ENCODE measurements at places on chromosomes 7 and 10. TPM values are rescaled to one million over a fixed set of nuclear protein-coding genes. Genes with fewer than 3 reads are reported as not detected.

DNA sequence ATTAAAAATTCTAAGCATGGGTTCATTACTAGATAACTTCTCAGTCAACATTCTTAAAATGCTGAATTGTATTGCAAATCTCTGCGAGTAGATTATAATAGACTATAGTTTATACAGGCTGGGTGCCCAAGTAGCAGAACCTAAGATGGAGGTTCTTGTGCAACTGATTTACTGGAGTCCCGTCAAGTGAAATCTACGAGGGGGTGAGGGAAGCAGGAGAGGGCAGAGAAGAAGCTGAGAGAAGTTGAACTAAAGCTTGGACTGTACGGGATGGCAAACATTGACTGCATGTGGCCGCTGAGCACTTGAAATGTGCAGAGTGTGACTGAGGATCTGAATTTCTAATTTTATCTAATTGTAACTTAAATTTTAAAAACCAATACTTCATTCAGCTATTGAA, 124.5 kb downstream of the CTNNA3 start:
- no peak for DNase-seq

DNA sequence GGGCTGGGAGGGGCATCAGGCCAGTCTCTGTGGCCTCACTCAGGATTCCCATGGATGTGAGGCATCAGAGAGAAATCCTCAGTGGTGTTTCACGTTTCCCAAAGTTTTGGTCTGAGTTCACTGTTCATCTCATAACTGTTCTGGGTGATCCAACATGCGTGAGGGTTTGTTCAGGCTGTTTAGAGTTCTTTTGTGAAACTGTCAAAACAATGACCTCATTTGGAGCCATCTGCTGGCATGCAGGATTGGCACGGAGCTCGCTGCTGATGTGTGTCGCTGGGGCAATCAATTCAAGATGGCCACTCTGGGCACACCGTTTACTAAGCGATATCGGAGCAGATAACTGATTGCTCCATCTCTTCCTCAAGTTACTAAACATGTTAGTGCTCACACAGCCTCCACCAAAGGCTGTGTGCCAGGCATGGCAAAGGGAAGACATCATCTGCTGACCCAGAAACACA, 365.6 kb downstream of the WDR11 start:
- no peak for DNase-seq

Gene FRMPD2
- total RNA-seq, result 0.07 TPM

Gene SDK1
- 7.3 TPM for total RNA-seq

DNA sequence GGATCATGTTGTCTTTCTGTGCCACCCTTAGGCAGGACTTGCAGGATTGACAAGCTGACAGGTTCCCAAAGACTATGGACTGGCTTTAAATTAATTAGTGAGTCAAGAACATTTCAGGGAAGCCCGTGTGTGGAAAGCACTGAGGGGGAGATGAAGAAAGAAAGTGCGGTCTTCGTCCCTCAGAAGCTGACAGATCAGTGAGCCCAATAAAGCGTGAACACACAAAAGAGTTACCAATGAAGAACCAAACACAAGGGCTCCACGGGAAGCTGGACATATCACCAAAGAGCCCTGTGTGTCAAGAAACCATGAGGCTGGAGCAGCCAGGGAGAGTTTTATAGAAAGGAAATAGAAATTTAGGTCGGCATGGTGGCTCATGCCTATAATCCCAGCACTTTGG, 725.8 kb downstream of the PARD3 start:
- DNase-seq, result no peak

GRCh38 chr7:152998420-152998819, 238.9 kb downstream of the ACTR3B start:
- DNase-seq, result no peak

Gene FANK1
- total RNA-seq, result not detected

- no peak for DNase-seq
Observed at GRCh38 chr7:51340029-51340838, 23.6 kb upstream of the COBL start.

DNA sequence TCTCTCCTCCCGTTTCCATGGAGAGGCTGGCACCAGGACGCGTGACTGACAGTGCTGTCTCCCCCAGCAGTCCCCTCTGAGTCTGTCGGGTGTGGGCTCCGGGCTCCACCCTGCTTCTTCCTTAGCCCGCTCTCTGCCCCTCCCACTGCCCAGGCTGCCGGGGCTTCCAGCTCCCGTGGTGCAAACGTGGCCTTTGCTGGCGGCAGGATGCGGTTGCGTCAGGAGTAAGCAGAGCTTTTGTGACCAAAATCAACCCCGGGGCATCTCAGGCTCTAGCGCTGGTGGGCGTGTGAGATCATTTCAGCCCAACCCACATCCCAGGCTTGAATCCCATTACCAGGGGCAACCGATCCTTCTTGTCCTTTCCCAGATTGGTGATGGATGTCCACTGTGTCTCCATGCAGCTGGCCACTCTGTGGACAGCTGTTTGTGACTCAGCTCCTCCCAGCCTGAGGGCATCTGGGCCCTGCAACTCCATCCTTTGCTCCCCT, 28.2 kb downstream of the PTPRE start:
- no peak for DNase-seq

DNA sequence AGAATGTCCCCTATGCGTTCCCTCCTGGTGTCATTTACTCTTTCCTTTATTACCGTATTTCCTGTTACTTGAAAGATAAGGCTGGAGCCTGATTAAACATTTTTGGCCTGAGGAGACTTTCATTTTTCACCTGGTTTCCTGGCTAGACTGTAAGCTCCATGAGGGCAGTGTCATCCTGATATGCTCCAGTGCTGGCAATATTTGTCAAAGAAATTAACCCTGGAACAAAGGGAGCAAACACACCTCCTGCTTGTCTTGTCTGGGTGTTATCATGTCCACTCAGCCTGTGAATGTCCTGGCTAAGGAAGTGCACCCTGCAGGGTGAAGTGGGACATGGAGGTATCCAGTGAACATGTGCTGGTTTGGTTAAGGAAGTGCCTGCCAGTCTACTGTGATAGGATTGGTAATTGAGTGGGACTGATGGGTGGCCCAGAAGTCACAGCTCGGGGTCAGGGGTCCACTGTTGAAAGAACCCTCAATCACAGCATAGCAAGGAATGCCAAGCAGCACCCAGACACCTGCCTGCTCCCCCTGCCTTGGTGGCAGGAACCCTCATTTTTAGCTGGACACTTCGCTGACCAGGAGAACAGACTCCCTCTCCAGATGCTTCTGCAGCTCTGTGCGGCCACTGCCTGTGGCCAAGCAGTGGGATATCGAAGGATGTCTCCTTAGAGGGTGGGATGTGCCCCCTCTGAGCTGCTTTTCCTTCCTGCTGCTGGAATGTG, 20.9 kb upstream of the PPIA start:
- no peak for DNase-seq

Gene CPEB3
- 1.9 TPM for total RNA-seq

DNA sequence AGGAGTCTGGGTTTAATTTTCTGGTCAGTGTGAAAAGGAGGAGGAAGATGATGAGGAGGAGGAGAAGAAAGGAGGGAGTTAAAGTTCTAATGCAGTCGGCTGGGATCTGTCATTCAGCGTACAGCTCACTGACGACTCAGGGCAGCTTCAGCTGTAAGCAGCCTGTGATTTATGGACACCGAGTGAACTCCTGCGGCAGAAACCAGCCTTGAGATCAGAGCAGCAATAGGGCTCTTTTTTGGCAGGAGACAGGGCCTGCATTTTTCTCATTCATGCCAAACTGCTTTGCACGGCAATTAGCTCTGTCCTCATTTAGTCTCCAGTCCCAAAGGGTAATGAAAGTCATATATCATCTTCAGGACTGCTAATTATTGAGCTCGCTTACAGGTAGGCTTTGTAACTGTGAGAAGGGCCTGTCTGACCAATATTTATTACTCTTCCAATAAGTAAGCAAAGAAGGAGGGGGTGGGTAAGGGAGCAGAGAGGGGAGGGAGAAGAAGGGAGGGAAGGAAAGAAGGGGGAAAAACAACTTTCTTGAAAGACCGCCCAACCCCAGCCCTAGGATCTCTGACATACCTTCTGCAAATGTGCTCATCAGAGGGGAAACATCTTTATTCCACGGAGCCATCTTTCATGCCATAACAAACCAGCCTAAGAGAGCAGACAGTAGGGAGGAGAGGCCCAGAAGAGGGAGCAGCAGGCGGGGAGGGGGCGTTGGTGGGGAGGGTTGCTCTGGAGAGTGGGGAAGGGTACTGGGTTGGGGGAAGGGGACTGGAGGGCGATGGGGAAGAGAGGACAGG, 48.1 kb upstream of the COMTD1 start:
- DNase-seq, result no peak

- peak; percentile 34 for DNase-seq
Observed at GRCh38 chr7:141231018-141231792, 157.3 kb downstream of the TMEM178B start.

DNA sequence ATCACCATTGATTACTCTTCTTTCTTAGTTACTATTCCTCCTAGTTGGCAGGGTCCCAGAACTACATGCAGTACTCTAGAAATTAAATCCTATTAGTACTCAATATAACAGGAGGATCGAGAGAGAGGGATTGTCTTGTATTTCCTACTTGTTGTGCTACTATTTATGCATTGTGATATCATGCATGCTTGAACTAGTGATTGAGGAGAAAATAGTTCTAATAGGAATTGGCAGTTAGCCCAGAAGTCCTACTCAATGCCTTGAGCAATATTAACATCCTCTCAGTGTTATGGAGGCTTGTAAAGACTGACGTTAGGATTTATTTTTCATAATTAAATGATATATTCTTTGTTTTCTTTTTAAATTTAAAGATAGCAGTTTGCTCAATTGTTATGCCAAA, 67.4 kb downstream of the FOXP2 start:
- no peak for DNase-seq

Gene CRHR2
- 0.19 TPM for total RNA-seq

Gene CPA4
- total RNA-seq, result not detected

GRCh38 chr10:60427709-60428386, 38.2 kb upstream of the ANK3 start:
- DNase-seq, result no peak

Gene SPDYE17
- total RNA-seq, result not detected

GRCh38 chr7:113664867-113665266, 253.9 kb downstream of the PPP1R3A start:
- DNase-seq, result no peak

Gene EIF4EBP2
- 144 TPM for total RNA-seq

Gene MTPN
- 101 TPM for total RNA-seq

- no peak for DNase-seq
Observed at GRCh38 chr7:85030893-85031292, 156.0 kb downstream of the SEMA3D start.

DNA sequence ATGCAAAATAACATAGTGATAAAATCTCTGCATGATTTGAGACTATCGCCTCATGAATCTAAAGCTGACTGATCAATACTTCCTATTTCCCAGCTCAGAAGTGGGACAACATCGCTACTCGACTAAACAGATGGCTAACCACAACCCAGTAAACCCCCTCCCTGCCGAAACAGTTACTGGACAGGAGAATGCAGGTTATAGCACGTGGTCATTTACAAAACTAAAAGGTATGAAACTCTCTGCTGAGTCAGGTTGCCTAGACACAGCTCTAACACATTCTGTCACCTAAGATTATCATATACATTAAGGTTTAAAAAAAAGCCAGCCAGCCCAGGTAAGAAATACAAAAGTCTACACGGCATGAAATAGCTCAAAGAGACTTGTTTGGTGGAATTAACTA, 64.0 kb downstream of the CTBP2 start:
- no peak for DNase-seq

All from H1 (cell line).